ENCODE measurements at places on chromosomes 6 and 20.

DNA sequence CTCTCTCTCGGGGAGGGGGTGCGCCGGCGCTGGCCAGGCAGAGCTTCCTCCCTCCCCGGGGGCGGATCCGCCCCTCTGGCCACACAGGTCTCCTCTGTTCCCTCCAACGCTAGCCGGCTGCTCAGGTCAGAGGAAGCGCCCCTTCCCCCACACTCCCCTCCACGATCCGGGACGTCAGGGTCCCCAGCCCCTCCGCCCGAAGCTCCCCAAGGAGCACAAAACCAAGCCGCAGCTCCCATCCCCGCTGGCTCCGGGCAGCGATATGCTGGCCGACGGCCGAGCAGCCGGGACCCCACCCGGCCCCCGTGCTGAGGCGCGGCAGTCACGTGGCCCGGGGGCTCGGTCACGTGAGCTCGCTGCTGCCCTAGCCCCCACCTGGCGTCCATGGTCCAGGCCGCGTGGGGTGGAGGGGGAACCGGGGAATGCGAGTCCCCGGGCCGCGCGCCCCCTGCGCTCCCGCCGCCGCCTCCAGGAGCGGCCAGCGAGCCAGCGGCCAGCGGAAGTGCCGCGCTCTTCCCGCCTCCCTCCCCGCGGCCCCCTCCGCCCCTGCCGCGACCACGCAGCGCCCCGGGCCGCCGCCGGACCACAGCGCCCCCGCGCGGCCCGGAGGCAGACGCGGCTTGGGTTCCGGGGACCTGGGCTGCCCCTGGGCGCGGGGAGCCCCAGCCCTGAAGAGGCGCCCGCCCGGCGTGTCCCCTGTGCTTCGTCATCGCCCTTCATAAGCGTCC is at the start of gene SLC35B2:
SLC35B2 (minus strand) TSS at position 504 of the 728 bp plus-strand sequence; CDS start at position 386, 118 bp downstream.
- peak; percentile 81 for DNase-seq

- no peak for DNase-seq
These were observed 165.4 kb downstream of the GRM4 start for GRCh38 chr6:33980176-33981175.

- no peak for DNase-seq
These were observed 6.9 kb downstream of the NT5E start for GRCh38 chr6:85456782-85457181.

GRCh38 chr6:106609699-106610098 is 19.6 kb downstream of the RTN4IP1 start:
- peak; percentile 27 for DNase-seq

- no peak for DNase-seq
These were observed 150.7 kb downstream of the FARS2 start for GRCh38 chr6:5412017-5412416.

DNA sequence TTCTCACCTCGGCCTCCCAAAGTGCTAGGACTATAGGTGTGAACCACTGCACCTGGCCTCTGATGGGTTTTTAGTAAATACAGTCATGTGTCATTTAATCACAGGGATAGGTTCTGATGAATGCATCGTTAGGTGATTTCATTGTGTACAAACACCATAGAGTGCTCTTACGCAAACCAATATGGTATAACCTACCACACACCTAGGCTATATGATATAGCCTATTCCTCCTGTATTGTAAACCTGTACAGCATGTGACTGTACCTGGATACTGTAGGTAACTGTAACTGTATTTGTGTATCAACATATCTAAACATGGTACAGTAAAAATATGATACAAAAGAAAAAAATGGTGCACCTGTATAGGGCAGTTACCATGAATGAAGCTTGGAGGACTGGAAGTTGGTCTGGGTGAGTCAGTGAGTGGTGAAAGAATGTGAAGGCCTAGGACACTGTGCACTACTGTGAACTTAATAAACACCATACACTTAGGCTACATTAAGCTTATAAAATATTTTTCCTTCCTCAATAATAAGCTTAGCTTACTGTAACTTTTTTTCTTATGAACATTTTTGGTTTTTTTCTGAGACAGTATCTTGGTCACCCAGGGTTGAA is 10.0 kb downstream of the BICRAL start:
- no peak for DNase-seq

DNA sequence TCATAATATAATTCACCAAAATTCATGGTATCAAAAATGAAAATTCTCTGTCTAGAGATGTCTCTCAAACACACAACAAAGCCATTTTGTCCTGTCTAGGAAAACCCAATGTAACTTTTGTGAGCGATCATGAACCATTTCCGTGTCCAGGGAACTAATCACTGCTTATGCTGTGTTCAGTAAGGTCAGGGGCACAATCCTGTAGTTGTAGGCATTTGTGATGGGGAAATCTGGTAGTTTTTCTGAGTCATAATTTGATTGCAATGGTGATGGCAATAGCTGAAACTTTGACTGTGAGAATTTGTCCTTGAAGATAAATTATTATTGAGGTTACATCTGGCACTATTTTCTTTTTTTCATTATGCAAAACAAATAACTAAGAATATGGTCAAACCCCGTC is 21.0 kb upstream of the GCLC start:
- no peak for DNase-seq

GRCh38 chr20:12086359-12086758 is 168.7 kb downstream of the BTBD3 start:
- DNase-seq: no peak

GRCh38 chr20:50567860-50568548 is 57.8 kb downstream of the PTPN1 start:
- no peak for DNase-seq

DNA sequence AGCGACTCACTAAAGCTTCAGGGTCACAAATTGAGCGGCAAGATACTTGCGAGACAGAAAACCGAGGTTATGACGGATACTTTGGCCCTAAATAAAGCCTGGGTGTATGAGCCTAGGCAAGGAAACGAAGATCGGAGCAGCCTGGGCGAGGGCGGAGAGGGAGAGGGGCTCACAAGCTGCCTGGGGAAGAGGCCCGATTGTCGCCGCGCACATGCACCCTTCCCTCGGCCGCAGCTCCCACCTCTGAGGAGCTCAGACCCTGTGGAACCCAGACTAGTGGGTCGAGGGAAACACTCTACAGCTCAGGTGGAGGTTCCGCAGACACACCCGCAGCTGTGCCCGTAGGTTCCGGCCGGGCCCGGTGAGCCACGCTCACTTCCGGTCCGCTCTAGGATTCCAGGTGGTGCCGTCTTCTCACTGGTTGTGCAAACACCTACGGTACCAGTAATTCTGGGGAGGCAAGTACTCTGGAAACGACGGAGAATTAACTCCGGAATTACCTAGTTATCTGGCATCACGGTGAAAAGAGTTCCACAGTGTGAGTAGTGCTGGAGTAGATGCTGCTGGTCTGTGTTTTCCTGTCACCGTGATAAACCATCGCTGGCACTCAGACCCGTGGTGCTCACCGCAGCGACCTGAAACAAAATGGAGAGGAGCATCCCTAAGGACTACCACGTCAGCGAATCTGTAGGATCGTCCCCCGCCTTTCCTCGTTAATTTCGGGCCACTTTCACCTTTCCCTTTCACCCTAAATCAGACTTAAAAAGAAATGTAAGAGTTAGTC is 61.5 kb downstream of the GPX5 start:
- peak; percentile 63 for DNase-seq

- no peak for DNase-seq
These were observed 19.6 kb downstream of the TTPAL start for GRCh38 chr20:44495257-44495656.

- no peak for DNase-seq
These were observed 211.4 kb upstream of the ZFP64 start for GRCh38 chr20:52402950-52403349.

DNA sequence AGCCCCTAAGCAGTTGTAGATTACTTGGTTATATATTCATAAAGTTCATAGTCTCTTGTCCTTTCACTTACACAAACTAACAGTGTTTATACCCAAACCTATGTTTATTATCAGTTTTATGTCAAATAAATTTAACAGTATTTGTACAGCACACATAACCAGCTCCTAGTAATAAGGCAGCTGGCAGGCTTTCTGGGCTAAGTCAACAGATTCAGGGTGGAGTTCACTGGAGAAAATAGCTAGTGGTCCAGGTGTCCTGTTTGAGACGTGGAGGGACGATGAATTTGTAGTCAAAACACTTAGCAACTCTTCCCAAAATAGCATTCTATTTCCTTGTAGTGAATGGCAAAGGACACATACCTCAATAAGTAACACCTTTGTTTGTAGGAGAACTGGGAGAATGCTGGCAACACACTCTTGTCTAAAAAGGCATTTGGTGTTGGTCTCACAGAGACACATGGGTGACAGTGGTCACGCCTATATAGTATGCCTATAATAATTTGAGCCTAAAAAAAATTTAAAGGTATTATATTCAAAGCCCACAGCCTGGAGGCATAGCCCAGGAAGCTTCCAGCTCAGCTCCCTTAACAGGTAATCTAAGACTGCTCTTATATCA is 156.4 kb upstream of the CARMIL1 start:
- DNase-seq: no peak

DNA sequence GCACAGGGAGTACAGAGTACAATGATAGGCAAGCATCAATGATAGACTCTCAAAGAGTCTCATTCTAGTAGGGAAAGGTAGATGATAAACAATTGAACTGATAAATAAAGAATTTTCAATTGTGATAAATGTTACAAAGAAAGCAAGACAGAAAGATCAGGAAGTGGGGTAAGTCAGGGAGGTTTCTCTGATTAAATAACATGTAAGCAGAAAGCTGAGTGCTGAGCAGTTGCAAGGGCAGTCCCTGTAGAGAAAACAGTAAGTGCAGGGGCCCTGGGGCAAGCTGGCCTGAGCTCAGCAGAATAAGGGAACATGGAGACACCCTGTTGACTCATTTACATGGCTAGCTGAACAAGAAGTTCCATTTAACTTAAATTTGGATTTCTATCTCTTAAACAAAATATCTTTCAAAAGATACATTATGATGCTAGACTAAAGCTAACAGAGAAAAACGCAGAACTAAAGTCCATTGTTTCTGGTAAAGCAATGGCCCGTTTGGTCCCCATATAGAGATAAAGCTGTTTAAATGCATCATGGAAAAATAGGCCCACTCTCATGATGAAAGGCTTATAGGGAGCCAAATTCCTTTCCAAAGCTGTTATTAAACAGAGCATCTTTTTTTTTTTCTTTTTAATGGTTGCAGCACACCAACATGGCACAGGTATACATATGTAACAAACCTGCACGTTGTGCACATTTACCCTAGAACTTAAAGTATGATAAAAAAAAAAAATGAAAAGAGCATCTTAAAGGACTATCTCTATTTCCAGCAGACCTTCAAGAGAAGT is 5.3 kb upstream of the TNFAIP3 start:
- DNase-seq: no peak

DNA sequence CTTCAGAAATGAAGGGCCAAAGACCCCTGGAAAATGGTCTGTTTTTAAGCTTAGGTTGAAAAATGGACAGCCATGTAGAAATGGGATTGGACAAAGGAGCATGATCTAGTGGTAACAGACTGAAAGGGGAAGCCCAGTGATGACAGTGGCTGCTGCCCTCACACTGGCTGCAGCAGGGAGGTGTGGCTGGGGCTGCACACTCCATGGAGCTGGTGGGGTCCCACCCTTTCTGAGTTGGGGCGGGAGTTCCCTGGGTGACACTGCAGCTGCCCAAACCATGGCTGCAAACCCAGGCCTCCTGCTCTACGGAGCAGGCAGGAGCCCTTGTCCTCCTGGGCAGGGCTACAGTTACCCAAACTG is 8.5 kb upstream of the PACSIN1 start:
- DNase-seq: no peak

DNA sequence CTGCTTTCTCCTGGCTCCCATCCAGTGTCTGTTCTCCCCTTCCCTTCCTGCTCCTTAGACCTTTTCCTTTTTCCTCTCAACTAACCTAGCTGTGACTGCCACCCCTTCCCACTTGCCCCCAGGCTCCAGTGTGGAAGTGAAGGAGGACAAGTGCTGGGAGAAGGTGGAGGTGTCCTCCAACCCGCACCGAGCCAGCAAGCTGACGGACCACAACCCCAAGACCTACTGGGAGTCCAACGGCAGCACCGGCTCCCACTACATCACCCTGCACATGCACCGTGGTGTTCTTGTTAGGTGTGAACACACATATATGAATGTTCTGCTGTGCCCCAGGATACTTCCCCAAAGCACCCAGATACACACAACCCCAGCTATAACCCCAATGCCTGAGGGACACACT is 18.5 kb downstream of the CUL9 start:
- no peak for DNase-seq

DNA sequence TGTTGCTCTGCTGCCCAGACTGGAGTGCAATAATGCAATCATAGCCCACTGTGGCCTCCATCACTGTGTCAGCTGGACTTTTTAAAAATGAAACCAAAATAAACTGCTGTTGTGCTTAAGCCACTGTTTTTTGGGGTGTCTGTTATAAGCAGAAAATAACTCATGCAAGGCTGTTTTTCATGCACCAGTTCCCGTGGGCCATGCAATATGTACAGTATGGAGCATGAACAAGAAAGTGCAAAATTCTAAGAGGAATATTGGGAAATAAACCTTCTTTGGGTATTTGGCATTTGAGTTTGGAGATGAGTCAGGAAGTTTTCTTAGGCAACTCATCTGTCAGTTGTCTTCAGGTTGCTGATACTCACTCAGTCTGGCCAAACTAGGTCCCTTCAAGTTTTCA is 14.9 kb upstream of the ZFAND3 start:
- no peak for DNase-seq

DNA sequence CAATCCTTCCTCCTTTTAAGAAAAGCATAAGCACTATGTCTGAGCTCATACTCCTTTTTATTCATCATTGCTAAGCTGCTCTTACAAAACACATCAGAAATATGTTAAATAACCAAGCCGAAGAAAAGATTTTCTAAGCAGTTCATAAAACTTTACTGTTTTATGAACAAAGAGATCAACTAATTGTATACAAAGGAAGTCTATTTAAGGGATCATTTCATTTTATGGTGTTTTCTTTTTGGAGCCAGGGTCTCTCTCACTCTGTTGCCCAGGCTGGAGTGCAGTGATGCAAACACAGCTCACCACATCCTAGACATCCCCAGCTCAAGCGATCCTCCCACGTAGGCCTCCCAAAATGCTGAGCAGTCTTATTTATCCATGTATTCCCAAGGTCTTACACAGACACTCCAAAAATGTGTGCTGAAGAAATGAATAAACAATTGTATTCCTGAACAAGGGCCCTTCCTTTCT is 9.3 kb downstream of the NUDT3 start:
- no peak for DNase-seq

DNA sequence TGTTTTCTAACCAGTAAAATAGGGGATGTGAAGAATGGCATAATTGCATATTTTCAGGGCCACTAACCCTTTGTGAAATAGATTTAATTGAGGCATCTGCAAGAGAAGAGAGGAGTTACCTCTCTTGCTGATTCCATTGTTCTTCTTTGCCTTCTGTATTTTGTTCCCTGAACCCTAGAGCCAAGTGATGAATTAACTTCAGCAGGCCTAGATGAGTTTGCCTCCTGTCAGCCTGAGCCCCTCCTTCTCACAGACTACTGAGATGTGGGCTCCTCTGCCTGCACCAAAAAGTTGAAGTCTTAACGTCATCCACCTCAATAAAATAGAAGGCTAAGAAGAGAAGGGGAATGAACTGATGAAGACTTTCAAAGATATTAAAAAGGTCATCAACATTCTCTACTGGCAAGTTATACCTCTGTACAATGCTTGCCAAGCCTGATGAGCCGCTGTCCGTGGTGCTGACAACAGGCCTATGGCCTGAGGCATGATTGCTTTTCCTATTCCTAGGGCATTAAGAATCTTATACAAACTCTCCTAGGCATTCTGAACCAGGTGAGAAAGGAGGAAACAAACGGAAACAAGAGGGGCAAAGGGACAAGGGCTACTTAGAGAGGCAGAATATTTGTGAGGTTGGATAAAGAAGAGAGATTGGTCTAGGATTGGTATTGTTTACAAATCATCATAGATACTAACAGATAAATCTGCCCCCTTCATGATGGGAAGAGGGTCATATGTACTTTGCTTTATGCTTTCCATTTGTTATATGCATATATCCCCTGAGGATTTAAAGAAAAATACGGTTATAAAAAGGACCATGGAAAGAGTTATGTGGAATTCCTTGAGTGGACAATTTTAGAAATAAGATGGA is 46.8 kb downstream of the CD24 start:
- DNase-seq: no peak

All from CD4-positive, alpha-beta T cell treated with Interleukin-15 for 1 hour (primary cell).